ENCODE measurements at places on chromosomes 11 and 22. TPM values are rescaled to one million over a fixed set of nuclear protein-coding genes. Genes with fewer than 3 reads are reported as not detected.

GRCh38 chr11:538431-539051 is 1.2 kb downstream of the LRRC56 start:
- DNase-seq: peak; percentile 2

DNA sequence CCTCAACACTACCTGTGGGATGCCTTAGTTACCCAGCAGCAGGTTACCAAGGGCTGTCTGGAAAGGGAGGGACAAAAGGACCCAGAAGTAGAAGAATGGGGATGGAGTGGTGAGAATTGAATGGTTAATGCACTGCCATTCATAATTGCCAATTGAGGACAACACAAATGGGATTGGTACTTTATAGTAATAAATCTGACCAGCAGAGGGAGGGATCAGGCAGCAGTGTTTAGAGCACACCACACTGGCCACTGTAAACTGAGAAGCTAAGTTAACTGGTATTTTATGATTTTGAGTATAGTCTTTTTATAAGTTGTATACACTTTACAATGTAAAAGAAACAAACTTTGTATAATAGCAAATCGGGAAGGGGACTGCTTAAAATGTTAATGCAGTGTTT is 10.7 kb downstream of the TBRG1 start:
- no peak for DNase-seq

DNA sequence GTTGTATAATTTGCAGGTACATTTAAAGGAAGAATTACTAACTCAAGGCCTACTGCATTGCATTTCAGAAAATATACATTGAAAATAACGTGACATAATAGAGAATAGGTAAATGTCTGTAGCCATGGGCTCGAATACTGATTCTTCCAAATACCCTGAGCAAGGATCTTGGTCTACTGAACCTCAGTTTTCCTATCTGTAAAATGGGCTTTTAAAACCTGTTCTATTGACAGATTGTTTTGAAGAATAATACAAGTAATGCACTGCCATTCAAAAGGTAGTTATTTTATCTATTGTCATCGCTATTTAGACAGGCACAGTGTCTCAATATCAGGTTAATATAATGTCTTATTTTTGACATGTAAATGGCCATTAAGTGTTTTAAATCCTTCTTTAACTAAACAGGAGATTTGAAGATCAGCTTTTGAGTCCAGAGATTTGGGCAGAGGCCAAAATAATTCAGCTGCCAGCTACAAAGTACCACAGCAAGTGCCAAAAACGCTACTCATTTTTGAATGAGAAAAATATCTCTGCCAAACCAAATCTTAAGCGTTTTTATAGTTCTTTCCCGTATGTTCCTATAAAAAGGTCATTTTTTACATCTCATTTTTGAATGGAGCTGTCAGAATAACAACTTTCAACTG is 56.7 kb downstream of the CTSC start:
- DNase-seq: no peak

- DNase-seq: peak; percentile 34
Measured at GRCh38 chr11:57349491-57350274, 11.5 kb downstream of the P2RX3 start.

- DNase-seq: no peak
Measured at GRCh38 chr11:128766591-128767081, 72.8 kb downstream of the FLI1 start.

DNA sequence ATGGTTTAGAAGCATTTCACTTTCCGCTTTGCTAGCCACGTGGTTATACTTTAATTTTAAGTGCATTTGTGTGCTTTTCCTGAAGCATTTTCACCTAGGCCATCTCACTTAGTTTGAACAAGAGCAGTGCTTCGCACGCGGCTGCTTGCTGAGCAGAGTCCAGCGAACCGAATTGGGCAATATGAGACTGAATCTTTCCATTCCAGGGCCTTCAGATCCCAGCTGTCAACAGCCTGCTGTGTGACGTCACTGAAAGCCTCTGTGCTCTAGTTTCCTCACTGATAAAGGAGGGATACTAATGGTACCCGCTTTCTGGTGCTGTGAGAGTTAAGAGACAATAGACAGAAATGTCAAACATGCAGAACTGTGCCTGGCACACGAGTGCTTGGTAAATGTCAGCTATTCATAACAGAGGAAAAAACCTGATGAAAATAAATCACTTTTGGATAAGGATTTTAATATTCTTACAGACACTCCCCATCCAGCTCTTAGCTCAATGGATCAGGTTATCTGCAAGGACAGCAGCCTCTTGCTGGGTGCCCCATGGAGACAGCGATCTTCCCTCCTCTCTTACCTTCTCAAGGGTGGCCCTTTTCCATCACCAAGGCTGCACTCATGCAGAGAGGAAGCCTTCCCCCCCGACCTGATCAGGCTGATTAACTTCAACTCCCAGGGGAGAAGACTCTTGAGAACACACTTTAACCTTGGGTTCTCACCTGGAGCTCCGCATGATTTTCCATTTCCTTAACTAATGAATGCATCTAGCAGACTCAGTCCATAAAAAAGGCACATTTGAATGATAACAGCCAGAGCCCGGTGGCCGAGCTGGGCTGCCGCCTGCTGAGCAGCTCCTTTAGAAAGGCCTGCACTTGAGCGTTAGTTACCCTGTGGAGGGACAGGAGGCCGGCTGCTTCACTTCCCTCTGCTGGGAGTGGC is 3.5 kb upstream of the GLB1L3 start:
- peak; percentile 19 for DNase-seq

DNA sequence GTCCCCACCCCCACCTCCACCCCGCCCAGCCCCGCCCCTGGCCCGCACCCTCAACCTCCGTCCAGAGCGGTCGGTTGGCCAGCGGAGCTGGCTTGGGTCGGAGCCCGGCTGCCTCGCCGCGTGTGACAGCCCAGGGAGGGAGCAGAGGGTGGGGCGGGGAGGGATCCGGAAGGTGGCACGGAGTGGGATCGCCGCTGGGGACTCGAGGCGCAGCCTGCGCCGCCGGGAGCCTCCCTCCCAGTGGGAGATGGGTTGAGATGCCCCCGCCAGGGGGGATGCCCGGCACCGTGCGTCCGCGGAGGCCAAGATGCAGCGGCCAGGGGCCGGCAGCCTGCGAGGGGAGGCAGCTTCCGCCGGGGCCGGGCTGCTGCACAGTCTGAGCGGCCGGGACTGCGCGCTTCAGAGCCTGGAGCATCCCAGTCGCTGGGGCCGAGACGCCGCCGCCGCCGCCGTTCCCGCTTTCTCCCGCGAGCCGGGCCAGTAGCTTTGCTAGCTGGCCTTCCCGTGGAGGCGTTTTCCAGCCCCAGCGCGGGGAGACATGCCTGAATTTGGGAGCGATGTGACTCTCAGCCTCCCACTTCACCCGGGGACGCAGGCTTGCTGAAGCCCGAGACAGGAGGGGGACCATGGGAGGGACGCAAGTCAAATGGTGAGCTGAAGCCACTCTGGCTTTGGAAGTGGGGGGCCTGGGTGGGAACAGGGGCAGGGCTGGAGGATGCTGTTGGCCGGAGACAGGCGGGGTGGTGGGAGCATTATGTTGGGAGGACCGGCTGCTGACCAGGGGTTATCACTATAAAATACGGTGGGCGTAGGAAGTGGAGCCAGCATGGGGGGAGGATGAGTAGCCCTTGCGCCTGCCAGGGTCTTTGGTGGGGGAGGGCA is 40.2 kb downstream of the DIXDC1 start:
- DNase-seq: peak; percentile 27

The RASSF10 gene
- total RNA-seq: 0.36 TPM

The P2RX6 gene
- total RNA-seq: 11.3 TPM

- DNase-seq: no peak
Measured at GRCh38 chr22:44947049-44947448, 62.8 kb downstream of the PHF21B start.

DNA sequence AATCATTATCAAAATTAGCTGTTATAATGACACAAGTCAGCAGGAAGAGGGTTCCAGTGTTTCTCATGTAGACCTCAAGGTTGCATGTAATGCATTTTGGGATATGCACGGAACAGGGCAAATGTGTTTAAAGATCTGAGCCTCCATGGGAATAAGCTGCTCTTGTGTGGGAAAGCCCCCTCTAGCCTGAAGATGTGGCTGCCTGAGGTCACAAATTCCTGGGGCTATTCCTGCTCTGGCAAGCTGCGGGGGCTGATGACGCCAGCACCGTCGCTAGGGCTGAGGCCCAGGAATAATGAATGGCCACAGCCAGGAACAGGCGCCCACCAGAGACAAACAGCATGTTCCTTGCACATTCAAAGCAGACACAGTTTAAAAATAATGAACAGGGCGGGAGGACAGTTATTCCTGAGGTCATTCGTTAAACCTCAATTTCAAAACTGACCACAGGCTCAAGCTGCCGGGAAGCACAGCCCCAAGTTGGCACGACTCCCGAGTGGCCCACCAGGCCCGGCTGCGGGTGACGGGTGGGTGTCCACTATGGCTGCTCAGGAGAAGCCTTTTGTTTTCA is 11.7 kb downstream of the OSBPL5 start:
- DNase-seq: no peak

The MMP8 gene
- not detected for total RNA-seq

The ELFN2 gene
- total RNA-seq: 0.02 TPM

The PNPLA5 gene
- total RNA-seq: not detected

The HTR3A gene
- total RNA-seq: not detected

DNA sequence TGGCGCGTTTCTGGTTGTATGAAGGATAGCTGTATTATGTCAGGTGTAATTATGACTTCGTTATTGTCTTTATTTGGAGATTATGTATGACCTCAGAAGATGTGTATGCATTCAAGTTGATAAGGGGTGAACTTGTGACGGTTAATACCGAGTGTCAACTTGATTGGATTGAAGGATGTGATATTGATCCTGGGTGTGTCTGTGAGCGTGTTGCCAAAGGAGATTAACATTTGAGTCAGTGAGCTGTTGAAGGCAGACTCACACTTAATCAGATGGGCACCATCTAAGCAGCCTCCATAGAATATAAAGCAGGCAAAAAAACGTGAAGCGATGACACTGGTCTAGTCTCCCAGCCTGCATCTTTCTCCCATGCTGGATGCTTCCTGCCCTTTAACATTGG is 15.3 kb upstream of the CD82 start:
- DNase-seq: no peak

DNA sequence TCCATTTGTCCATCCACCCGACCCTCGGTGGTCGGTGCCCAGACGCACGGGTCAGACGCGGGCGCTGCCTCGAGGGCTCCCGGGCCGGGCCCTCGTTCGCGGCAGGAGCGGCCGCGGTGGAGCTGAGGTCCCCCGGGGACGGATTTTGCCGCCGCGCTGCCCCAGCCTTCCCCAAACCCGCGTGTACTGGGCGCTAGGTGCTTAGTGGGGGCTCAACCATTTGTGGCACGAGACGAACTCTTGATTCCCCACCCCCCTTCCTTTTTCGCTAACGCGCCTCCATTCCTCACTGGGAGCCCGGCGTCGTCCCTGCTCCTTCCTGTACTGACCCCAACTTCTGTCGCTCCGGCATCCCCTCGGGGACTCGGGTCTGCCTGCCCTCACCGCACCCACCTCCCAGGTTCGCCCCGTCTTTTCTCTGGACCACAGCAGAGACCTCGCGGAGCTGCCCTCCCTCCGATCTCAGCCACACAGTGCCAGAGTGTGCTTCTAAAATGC is 789 bp upstream of the CBX7 start:
- DNase-seq: no peak

The CDCA5 gene
- total RNA-seq: 80.6 TPM

- no peak for DNase-seq
Measured at GRCh38 chr11:99814738-99815137, 794.0 kb downstream of the CNTN5 start.

The SLC16A8 gene
- 1.1 TPM for total RNA-seq

The FKBP2 gene
- 53.1 TPM for total RNA-seq

DNA sequence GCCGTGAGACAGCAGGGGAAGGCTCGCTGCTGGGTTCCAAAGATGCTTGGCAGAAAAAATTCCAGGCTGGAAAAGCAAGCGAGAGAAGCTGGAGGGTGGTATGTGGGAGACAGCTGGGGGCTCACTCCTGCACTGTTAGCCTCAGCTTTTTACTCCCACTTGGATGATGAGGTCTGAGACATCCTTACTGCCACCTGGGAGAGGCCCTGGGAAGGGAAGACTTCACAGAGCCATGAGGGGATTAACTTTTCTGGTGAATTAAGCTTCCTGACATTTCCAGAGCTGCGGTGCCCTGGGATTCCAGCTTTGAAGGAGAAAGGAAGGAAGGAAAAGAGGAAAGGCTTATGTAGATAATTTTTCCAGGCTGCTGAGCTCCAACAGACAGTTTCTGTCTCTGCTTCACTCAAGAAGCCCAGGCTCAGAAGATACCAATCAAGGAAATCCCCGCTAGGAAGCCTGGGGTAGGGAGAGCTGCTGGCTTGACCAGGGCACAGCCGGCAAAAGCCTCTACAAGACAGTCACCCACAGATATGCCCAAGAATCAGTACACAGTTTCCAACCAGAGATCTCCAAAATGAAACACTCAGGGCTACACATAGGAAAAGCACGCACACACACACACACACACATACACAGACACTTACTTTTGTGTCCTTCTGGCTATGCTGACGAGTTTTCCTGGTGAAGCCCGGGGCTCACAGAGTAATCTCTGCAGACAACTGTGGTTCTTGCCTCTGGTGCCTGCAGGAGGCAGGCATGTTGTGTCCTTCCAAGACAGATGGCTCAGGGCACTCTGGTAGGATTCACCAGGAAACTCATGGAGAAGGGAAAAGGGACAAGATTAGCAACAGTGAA is 907 bp downstream of the MCHR1 start:
- DNase-seq: peak; percentile 65

- DNase-seq: no peak
Measured at GRCh38 chr11:133176748-133177147, 355.6 kb downstream of the OPCML start.

DNA sequence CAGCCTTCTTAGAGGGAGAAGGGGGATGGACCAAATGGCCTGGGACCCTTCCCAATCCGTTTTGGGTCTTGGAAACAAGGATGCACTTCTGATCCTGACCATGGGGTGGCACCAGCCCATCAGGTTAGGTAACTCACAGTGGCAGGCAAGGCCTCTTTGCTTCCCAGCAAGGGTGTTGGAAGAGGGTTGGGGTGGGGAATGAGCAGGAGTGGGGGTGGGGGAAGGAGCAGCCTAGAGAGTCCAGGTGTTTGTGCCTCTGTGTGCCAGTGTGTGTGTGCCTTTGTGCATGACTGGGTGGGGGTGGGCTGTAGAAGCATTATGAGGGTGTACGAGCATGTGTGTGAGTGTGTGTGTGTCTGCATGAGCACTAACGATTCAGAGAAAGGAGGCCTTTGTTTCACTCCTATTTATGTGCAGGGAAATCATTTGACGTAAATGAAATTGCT is 213.1 kb downstream of the INSC start:
- peak; percentile 44 for DNase-seq

The RASL10A gene
- 4.3 TPM for total RNA-seq

DNA sequence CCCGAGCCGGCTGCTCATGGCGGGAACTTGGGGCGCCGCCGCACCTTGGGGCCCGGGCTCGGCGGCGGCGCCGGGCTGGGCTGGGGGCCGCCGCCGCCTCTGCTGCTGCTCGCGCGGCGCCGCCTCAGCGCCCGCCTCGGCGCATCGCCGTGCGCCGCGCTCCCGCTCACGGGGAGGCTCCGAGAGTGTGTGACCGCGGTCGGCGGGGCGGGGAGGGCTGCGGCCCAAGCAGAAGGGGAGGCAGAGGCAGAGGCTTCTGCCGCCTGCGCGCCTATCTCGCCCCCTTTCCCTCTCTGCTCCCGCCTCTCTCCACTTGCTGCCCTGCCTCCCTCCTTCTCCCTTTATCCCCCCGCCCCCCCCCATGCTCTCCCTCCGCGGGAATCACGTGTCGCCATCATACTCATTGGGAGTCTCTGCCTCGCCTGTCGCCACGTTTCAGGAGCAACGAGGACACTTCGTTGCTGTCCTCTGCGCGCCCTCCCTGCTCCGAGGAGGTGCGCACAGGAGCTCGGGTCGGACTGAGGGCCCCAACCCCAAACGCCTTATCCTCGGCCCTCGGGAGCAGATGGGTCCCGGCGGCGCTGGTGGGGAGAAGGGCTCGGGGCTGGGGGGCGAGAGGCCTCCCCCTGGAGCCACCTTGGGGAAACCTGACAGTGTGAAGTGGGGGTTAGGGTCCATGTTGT is at the start of gene GUCY1A2:
GUCY1A2 (minus strand) TSS at position 258 of the 683 bp plus-strand sequence. CDS start 421 bp downstream, outside the sequence.
- DNase-seq: peak; percentile 40
